Osteoblast (primary cell): ENCODE measurements at places on chromosomes 11 and 22. TPM values are rescaled to one million over a fixed set of nuclear protein-coding genes. Genes with fewer than 3 reads are reported as not detected.

- peak; percentile 96 for DNase-seq
Measured at GRCh38 chr11:69915151-69915500, 95.9 kb upstream of the FGF3 start.

The GRIK4 gene
- under 0.01 and 0.29 TPM in 2 replicates for total RNA-seq

GRCh38 chr11:65261591-65262380 lies at the start of gene POLA2:
Gene POLA2 (plus strand): TSS chr11:65261962. CDS start chr11:65262293, 331 bp downstream.
- peak; percentile 99 for DNase-seq

The CFAP68 gene
- 8.3 and 10.9 TPM in 2 replicates for total RNA-seq

- no peak for DNase-seq
Measured at GRCh38 chr11:113937918-113938317, 33.3 kb downstream of the HTR3B start.

DNA sequence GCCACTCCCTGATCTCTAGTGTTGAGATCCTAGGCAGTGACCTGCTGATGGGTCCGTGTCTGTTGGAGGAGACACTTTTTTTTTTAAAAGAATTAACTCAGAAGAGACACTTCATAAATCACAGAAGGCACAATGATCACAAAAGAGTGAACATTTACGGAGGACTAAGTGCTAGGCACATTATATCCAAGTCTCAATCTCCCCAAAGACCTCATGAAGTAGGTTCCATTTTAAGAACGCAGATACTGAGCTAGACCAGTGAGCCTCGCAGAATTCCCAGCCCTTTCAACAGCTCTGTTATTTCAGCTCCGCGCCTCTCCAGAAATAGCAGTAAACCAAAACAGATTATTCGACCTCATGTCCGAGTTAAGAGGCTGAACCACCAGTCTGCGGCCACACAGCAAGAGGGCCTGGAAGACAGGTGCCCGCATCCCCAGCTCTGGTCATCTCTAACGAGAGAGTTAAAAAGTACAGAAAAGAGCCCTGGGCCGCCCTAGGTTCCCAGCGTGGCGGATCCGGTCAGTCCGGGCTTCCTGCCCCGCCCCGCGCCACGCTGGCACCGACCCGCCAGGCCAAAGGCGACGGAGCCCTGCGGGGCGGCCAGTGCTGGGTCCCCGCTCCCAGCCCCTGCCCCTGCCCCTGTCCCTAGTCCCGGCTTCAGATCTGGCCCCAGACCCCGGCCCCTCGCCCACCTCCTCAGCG lies 612 bp downstream of the XBP1 start:
- peak; percentile 87 for DNase-seq

DNA sequence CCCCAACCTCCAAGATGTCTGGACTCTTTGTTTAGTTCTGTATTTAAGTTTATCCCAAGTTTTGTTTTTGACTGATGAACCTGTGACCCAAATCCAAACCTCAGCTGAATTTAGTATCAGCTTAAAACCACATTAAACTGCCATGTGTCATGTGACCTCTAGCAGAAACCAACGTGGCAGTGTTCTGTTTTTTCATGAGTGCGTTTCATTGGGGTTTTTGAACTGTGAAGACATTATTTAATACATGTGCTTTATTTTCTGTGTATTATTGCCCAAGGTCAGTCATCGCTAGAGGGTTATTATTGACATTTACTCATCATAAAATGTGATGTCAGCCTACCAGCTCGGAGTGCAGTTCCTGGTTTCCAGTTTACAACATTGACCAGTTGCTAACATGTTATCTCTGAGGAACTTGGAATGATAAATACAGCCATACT lies 1.8 kb downstream of the TLCD5 start:
- peak; percentile 72 for DNase-seq
